ENCODE measurements at places on chromosomes 6 and 20. TPM values are rescaled to one million over a fixed set of nuclear protein-coding genes. Genes with fewer than 3 reads are reported as not detected.

KCNK15 gene
- total RNA-seq = 1.6 TPM

PROKR2 gene
- not detected for total RNA-seq

VNN1 gene
- not detected for total RNA-seq

RAET1L gene
- not detected for total RNA-seq
